ENCODE measurements at places on chromosomes 6 and 20. TPM values are rescaled to one million over a fixed set of nuclear protein-coding genes. Genes with fewer than 3 reads are reported as not detected.

KCNK15 gene
- not detected for polyA plus RNA-seq

BIRC7 gene
- polyA plus RNA-seq = not detected

TFAP2D gene
- not detected for polyA plus RNA-seq

BMP7 gene
- polyA plus RNA-seq = not detected

PDYN gene
- polyA plus RNA-seq = not detected

SLPI gene
- not detected for polyA plus RNA-seq

FAM120B gene
- polyA plus RNA-seq = 24.5 TPM

SSTR4 gene
- polyA plus RNA-seq = not detected

DTNBP1 gene
- 56.3 TPM for polyA plus RNA-seq

LPIN3 gene
- not detected for polyA plus RNA-seq

OR2H1 gene
- polyA plus RNA-seq = not detected

TMEM14A gene
- 34.6 TPM for polyA plus RNA-seq

C20orf144 gene
- polyA plus RNA-seq = not detected

BTN1A1 gene
- 3.7 TPM for polyA plus RNA-seq

SCGN gene
- not detected for polyA plus RNA-seq

MAS1 gene
- polyA plus RNA-seq = not detected

RAET1L gene
- not detected for polyA plus RNA-seq

SLC2A10 gene
- polyA plus RNA-seq = not detected

ANKRD66 gene
- polyA plus RNA-seq = not detected

SPTLC3 gene
- not detected for polyA plus RNA-seq

TEAD3 gene
- not detected for polyA plus RNA-seq

TMEM74B gene
- polyA plus RNA-seq = 0.80 TPM

GSTA2 gene
- polyA plus RNA-seq = not detected

FKBP1C gene
- polyA plus RNA-seq = not detected

HLA-DRA gene
- polyA plus RNA-seq = 8,827 TPM

GNRH2 gene
- polyA plus RNA-seq = not detected

HECA gene
- 5.1 TPM for polyA plus RNA-seq

POU3F2 gene
- polyA plus RNA-seq = not detected

ZNF512B gene
- 0.30 TPM for polyA plus RNA-seq

NCOA6 gene
- polyA plus RNA-seq = 10.8 TPM

STMND1 gene
- polyA plus RNA-seq = not detected

C6orf89 gene
- polyA plus RNA-seq = 29.9 TPM

NRSN1 gene
- polyA plus RNA-seq = not detected

SGK2 gene
- not detected for polyA plus RNA-seq

HUS1B gene
- 2.2 TPM for polyA plus RNA-seq

TFB1M gene
- polyA plus RNA-seq = 13.3 TPM

NINL gene
- 1.8 TPM for polyA plus RNA-seq

MYMX gene
- polyA plus RNA-seq = not detected

ECT2L gene
- polyA plus RNA-seq = 0.23 TPM

ARMC2 gene
- polyA plus RNA-seq = 3.2 TPM

LY86 gene
- polyA plus RNA-seq = 394 TPM

RUNX2 gene
- polyA plus RNA-seq = 2.9 TPM

C20orf202 gene
- not detected for polyA plus RNA-seq

KCNK5 gene
- polyA plus RNA-seq = not detected

SASH1 gene
- 0.55 TPM for polyA plus RNA-seq

FAXC gene
- polyA plus RNA-seq = not detected

WFDC5 gene
- polyA plus RNA-seq = not detected

CGA gene
- polyA plus RNA-seq = not detected

PKIB gene
- polyA plus RNA-seq = not detected

NNAT gene
- polyA plus RNA-seq = not detected

NKX2-4 gene
- polyA plus RNA-seq = not detected

Measured in IgD-negative memory B cell (primary cell).